ENCODE measurements at places on chromosomes 5 and 9. TPM values are rescaled to one million over a fixed set of nuclear protein-coding genes. Genes with fewer than 3 reads are reported as not detected.

DNA sequence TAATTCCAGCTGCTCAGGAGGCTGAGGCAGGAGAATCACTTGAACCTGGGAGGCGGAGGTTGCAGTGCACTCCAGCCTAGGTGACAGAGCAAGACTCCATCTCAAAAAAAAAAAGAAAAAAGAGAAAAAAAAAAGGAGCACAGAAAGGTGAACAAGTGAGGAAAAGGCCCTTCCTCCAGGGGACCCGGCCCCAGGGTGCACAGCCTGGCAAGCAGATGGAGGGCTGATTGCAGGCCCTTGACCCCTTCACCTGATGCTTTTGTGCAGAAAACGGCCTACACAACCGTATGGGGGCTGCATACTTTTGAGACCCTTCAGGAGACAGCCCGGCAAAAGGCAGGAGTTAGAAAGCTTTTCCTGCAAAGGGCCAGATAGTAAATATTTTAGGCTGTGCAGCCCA lies 33.9 kb downstream of the HRH2 start:
- ATAC-seq, result no peak

The FAM153A gene
- 127 TPM for total RNA-seq

GRCh38 chr9:20289423-20290010 lies 332.8 kb downstream of the MLLT3 start:
- ATAC-seq, result no peak

The CDH12 gene
- not detected for total RNA-seq

GRCh38 chr9:18294229-18294628 lies 179.7 kb upstream of the ADAMTSL1 start:
- ATAC-seq, result no peak

The ABLIM3 gene
- 0.41 TPM for total RNA-seq

- no peak for ATAC-seq
Measured at GRCh38 chr9:1521547-1521946, 471.4 kb downstream of the DMRT2 start.

Data from activated T-helper 17 cell treated with anti-CD3 and anti-CD28 coated beads, Interleukin-2, amount 50 U/mL, for 72 hours (primary cell).